ENCODE measurements at places on chromosomes 12 and 14.

- DNase-seq, result no peak
Observed at GRCh38 chr14:104676694-104677511, 12.5 kb upstream of the INF2 start.

DNA sequence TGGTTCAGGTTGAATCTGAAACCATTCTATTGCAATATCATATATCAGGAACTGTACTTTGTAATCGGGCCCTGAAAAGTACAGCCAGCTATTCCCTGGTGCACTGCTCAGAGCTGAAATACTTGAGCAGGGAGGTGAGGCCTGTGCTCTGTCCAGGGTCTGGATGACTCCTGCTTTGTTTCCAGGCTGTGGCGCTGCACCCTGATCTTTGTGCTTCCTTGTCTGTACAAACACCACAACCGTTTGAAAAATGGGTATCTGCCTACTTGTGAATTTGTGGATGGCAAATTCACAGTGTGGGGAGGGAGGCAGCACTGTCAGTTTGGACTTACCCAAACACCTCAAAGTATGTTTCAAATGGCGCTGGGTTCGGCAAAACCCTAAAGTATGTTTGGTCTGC is 155.4 kb upstream of the FAR2 start:
- DNase-seq, result no peak

GRCh38 chr12:54463034-54463433 is 10.4 kb downstream of the GTSF1 start:
- DNase-seq, result no peak

DNA sequence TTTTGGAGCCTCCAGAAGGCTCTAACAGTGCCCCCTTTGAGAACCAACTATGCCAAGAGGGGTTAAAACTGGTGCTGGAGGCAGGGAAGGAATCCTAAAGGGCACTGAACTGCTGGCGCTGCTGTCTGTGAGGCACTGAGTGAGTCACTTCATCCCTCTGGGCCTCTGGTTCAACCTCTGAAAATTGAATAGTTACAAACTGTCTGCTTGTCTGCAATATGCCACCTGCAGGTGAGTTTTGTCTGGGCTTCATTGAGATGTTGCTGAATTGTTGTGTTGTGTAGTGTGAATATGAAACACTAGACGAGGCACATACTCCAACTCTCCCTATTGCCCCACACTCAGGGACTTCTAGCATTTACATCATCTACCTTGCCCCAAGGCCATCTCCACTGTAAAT is 68.0 kb downstream of the GRIN2B start:
- DNase-seq, result no peak

DNA sequence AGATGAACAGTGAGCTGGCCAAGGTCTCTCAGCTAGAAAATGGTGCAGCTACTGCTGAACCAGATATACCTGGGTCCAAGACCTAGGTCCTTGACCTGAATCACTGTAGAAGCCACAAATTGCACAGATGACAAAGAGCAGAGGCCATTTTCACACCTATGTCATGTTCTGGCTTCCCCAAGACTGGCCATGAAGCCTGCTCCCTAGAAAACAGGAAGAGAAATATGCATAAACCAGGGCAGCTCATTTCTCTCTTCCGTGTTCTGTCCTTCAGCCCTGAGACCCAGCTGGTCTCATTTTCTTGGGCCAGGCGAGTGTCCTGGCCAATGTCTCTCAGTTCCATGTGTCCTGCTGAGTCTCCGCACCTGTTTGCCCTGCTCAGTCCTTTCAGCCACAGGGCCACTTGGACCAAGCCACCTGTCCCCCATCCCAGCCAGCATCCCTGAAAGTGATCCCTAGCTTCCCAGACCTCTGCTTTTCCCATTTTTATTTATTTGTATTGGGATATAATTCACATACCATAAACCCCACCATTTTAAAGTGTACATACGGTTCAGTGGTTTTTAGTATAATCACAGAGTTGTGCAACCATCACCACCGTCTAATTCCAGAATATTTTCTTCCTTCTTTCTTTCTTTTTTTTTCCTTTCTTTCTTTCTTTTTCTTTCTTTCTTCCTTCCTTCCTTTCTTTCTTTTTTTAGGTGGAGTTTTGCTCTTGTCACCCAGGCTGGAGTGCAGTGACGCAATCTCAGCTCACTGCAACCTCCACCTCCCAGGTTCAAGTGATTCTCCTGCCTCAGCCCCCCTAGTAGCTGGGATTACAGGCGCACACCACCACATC is 27.0 kb downstream of the P2RX7 start:
- DNase-seq, result no peak

DNA sequence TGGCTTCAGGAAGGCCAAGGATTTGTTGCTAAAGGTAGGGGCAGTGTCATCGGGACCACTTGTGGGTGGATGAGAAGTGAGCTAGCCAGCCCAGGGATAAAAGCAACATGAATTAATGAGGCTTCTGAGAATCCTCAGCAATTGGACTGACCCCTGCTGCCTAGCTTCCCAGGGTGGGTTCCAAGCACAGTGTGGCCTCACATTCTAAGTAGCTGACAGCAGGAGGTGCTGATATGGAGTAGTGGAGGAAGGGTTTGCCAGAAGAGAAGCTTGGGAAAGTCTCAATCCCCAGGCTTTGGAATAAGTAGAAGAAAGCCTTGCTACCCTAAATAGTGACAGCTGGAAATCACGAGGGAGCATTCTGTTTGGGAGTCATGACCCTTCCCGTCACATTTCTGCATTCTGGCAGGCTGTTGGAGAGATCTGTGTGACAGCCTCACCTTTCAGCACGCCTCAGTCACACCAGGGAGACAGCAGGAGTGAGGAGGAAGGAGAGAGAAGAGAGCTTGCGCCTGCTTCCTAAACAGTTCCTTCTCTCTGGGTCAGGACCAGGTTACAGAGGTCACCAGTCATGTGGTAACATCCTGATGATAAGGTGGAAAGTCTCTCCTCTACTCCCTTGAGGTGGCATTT is 31.2 kb downstream of the DACT1 start:
- DNase-seq, result no peak

DNA sequence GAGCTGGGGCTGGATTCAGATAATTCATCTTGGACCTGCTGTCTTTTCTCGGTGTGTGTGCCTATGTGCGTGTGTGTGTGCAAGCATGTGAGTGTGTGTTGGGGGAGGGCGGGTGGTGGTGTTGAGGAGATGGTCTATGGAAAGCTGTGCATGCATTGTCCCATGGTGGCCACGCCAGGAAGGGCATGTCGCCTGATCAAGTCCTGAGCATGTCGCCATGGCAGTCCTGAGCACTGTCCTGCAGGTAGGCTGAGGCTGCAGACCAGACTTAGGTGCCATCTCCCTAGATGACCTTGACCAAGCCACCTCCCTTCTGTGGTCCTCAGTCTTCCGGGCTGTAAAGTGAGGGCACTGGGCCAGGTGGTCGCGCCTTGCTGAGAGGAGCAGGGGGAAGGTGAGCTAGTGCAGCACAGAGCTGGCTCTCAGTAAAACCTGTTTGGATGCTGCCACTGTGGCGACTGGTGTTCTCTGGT is 81.4 kb downstream of the PAPOLA start:
- no peak for DNase-seq

DNA sequence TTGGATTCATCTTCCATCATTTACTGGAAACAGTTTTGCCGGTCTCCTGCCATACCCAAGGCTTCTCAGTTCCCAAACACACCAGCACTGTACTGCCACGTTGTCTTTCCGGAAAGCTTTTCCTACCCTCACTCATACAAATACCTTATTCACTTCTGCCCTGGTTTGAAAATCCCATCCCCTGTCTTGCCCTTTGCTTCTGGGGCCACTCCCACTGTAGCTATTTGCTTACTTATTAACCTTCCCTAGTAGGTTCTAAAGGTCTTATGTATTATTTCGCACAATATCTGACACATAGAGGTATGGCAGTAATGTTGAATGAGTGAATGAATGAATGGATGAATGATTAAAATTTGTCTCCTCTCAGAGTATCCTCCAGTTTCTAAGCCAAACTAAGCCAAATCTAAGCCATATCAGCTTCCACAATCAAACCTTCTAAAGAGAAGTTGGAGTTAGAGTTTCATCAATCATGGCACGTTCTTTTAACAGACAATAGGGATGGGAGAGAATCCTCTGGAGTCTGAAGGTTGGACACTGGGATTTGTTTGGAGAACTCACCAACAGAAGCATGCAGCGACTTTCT is 18.6 kb downstream of the TSPAN8 start:
- no peak for DNase-seq

GRCh38 chr14:90451961-90452360 is 55.1 kb downstream of the CALM1 start:
- no peak for DNase-seq

DNA sequence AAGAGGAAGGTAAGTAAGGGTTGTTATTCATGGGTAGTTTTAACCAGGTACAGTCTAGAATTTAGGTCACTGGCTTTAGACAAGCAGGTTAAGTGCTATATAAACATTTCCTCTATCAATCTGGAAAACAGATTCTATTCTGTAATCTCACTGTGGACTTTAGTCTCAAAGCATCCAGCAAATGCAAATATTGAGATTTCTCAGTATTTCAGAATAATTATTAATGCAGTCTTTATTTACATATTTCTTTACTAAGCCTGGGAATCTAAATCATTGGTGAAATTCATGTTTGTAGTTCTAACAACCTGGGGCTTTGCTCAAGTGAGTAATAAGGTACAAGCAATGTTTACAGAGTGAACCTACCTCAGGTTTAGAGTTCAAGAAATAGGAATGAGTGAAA is 61.9 kb downstream of the SLC41A2 start:
- no peak for DNase-seq

DNA sequence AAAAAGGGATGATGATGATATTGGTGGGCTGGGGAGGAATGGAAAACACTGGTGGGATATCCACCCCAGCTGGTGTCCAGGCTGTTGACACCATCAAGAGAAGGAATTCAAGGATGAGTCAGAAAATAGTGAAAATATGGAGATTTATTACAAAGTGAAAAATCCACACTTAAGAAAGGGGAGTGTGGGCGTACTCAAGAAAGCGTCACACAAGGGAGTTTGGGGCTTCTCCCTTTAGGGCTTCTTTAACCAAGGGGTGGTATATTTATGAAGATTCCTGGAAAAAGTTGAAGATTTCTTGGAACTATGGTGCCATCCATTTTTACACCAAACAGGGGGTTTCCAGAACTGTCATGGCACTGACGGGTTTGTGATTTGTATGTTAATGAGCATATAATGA is 63.1 kb upstream of the ARID2 start:
- DNase-seq, result no peak

DNA sequence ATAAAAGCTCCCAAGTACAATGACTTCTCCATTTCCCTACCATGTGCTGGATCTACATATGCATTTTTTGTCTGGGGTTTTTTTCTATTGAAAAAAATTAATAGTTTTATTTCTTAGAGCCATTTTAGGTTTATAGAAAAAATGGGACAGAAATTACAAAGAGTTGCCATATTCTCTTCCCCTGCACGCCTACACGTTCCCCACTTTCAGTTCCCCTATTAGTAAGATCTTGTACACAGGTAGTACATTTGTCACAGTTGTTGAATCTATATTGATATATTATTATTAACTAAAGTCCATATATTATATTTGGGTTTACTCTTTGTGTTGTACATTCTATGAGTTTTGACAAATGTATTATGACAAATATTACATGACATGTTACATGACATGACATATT is 35.7 kb downstream of the SIX6 start:
- no peak for DNase-seq

GRCh38 chr12:774051-774614 is 21.8 kb downstream of the WNK1 start:
- DNase-seq, result no peak

- DNase-seq, result no peak
Observed at GRCh38 chr14:58805605-58806409, 168.0 kb downstream of the DACT1 start.

- no peak for DNase-seq
Observed at GRCh38 chr12:132899033-132899432, 11.6 kb upstream of the CHFR start.

GRCh38 chr14:70052990-70053389 is 135.8 kb downstream of the SLC8A3 start:
- DNase-seq, result no peak

DNA sequence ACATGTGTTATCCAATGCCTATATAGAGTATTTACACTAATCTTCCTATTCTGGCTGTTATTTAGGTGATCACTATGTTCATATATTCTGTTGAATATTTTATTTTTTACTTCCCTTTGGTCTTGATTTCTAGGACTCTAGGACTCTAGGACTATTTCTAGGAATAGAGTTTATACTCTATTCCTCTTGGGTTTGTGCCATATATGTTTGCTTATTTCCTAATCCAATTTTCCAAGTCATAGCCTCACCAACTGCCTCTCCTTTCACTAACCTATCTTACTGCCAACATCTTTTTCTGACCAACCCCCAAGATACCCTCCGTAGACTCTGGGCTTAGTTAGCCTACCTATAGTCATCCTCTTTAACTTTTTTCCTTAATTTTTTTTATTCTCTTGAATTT is 28.5 kb downstream of the ARF6 start:
- DNase-seq, result no peak

DNA sequence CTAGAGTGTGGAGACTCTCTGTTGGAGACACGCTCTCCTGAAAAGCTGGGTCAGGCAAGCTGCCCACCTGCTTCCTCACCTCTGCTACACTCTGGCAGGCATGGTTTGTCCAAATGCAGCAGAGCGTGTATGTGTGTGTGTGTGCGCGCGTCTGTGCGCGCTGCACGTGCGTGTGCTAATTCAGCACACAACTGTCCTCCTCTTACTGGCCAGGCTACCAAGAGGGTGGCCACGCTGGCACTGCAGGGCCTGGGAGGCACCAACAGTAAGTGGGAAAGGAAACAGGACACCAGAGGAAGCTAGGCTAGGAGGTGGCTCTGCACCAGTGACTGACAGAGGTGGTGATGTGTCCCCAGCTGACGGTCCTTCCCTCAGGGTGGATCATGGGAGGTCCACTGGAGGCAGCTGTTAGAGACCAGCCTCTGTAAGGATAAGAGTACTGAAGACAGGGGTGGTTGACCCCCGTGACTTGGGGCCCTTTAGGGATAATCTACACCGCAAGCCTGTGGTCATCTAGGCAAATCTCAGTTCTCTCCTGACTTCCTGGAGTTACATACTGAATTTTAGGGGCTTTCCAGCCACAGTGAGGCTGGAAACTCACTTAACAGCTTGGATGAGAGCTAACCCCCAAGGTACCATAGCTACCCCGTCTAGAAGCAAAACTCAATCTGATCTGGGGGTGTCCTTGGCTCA is 15.6 kb upstream of the TFCP2 start:
- DNase-seq, result no peak

GRCh38 chr14:80764921-80765507 is 176.5 kb downstream of the CEP128 start:
- no peak for DNase-seq

GRCh38 chr12:49026678-49027480 is 8.3 kb upstream of the PRKAG1 start:
- no peak for DNase-seq

DNA sequence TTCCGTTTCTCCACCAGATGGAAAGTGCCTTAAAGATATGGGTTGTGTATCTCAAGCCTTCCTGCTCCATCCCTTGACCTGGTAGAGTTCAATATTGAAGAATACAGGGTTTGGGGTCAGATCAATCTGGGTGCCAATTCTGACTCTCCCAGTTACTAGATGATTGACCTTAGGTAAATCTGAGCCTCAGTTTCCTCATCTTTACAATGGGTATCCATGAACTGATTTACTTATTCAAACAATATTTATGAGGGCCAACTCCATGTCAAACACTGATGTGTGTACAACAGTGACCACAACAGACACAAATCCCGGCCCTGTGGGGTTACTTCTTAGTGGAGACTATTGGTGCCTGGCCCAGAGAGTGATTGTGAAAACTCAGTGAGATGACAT is 7.5 kb upstream of the FAIM2 start:
- no peak for DNase-seq
